ENCODE measurements at places on chromosomes 13 and 19.

GRCh38 chr19:3655402-3656072 is 28.9 kb upstream of the CACTIN start:
- DNase-seq = no peak

- DNase-seq = peak; percentile 70
Observed at GRCh38 chr13:27171827-27172494, 350 bp upstream of the USP12 start.

DNA sequence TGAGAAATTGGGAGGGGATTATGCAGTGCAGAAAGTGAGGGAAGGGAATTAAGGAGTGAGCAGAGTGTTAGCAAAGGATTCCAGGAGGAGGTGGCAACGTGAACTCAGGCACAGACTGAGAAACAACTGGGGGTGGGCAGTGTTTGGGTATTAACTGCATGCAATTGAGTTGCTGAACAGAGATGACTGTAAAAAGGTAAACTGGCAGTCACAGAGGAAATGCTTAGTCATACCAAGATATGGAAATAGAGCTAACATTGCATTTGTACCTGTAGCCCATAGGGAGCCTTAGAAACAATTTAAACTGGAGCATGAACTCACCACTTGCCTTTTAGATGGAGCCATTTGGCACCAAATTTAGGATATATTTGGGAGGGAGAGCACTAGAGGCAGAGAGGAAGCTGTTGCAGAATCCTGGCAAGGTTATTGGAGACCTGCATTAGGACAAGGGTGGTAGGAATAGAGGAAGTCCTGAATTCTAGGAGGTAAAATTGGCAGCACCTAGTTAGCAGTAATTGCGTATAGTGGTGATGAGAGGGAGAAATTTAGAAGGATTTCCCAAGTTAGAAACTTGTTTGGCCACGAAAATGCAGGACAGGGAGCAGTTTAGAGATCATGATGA is 100.6 kb upstream of the FRY start:
- DNase-seq = no peak

DNA sequence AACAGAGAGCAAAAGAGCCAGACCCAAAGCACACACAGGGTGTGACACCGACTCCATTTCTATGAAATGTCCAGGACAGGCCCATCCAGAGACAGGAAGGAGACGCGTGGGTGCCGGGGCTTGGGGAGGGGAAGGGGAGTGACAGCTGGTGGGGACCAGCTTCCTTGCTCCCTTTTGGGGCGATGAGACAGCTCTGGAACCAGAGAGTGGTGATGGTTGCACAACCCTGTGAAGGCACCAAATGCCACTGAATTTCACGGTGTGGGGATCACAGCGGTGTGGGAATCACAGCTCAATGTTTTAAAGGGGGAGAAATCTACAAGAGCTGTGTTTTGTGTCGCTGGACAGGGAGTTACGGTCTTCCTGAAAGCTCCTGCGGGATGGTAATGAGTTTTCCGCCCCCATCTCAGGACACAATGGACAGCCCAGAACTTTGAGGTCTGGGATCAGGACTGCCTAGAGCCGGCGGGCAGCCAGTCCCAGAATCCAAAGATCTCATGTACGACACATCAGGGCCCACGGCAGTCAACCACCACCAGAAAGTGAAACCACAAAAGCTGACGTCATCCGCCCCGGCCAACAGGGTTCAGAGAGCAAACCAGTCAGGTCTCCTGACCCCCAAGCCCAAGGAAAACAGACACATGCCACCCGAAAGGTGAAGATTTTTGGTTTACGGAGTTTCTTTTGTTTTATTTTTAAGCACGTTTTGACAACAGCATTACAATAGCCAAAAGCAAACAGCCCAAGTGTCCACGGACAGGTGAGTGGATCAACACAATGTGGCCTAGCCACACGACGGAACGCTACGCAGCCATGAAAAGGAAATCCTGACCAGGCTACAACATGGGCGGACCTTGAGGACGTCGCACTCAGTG is 7.3 kb downstream of the SGTA start:
- DNase-seq = peak; percentile 17

DNA sequence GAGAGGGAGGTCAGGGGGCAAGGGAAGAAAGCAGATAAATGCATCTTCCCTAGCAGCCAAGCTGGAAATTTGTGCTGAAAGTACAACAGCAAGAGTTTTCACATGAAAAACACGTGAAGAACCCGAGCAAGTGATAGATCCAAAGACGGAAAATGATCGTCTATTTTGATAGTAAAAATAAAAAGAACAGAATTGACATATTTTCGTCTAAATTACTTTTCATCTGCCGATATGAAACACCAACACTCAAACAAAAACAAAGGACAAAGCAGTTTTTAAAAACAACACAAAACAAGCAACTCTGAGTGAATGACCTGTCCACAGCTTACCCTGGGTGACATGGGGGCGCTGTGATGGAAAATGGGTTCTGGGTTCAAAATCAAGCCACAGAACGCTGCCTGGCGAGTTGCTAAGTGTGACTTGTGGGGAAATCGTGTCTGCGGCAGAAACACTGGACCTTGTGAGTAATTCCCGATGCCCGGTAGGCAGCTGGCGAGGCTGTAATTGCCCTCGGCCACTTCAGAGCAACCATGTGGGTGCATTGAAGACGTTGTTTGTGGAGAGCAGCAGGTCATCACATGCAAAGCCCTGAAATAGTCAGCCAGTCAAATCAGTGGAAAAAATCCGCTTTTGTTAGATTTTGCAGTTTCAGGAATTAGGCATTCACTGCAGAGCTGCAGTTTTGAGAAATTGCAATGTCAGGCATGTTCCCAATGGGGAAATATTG is 7.4 kb downstream of the SOX1 start:
- no peak for DNase-seq

Measured in substantia nigra (tissue), 51 donors.